ENCODE measurements at places on chromosomes 1 and 21.

DNA sequence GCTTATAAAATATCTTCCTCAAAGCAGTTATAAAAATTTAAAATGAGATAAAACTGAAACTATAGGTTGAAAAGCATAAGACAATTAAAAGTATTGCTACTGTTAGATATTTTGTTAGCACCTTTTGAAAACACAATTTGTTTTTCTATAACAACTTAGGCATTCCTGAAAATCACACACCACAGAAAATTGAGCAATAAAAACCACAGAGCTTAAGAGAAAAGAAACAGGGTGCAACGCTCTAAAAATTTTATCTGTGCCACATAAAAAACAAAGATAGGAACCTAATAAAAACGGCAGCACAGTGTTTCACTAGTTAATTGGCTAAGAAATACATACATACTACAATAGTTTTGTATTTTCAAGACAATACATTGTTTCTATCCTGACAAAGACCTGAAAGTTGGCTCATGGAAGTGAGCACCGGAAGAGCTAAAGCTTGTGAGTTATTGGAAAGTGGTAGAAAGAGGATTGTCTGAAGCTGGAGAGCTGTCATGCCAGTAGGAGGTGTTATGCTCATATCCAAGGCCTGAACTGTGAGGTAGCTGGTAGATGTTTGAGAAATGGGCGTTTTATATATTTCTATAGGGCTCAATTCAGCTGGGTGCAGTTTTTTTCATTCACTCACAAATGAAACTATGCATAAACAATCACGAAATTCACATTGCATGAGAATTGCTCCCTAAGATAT lies 45.8 kb downstream of the RGS7 start:
- no peak for DNase-seq

DNA sequence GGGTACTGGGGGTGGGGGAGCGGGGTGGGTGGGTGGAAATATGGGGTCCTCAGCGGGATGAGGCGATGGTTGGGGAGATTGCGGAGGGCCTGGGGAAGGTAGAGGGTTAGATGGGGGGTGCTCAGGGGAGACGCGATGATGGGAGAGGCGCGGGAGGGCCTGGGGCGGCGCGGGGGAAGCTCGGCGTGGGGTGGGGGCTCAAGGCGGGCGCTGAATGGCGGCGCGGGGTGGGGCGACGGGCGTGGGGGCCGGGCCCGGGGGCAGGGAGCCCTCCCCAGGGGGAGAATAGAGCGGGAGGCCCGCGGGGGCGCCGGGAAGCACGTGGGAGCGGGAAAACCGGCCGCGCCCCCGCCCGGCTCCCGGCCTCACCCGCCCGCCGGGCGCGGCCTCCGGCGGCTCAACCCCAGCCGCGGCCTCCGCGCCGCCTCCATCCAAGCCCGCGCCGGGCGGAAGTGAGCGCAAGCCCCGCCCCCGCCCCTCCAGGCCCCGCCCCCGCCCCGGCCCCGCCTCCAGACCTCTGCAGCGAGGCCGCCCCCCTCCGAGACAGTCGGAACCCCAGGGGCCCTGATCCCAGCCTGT lies at the start of gene FAAP20:
TSS of gene FAAP20 (minus strand) at position 454 of the 579 bp plus-strand sequence. CDS start at position 431, 23 bp downstream.
- DNase-seq: no peak

GRCh38 chr1:14739082-14739832 lies 140.8 kb downstream of the KAZN start:
- DNase-seq: no peak

GRCh38 chr1:225396357-225396756 lies 31.5 kb downstream of the LBR start:
- no peak for DNase-seq

GRCh38 chr1:114641377-114641776 lies 28.5 kb downstream of the DENND2C start:
- no peak for DNase-seq

- no peak for DNase-seq
These were observed 552 bp downstream of the GPATCH4 start for GRCh38 chr1:156600733-156601121.

DNA sequence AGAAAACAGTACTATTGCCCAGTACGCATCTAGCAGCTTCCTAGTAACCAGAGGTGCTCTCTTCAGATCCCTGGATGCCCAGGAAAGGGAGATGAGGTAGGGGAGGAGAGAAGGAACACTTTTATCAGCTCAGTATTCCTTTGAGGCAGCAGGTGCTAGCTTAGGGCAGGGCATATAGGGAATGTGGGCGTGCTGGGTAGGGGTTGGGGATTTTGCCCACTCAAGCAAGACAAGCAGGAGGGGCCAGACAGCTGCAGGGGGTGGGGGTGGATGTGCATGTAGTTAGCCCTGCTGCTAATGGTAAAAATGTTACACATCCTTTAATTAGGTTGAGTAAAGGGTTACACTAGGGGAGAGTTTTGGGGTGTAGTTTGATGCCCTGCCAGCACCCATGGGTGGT lies 18.1 kb upstream of the AVPR1B start:
- no peak for DNase-seq

DNA sequence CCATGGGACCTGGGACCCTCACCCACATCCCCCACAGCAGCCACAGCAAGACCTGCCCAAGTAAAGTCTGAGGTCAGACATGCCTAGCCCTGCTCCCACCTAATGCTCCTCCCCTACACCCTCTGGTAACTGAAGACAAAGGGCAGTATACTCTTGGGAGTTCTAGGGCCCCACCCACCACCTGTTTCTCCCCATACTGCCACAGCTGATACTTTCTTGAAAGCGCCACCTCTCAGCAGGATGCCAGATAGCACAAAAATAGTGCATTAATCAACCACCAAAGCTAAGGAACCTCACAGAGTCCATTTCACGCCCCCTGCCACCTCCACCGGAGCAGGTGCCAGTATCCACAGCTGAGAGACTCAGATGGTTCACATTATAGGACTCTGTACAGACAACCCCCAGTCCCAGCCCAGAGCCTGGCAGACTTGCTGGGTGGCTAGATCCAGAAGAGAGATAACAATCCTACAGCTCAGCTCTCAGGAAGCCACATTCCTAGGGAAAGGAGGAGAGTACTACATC lies 238.1 kb downstream of the LRRC40 start:
- no peak for DNase-seq

DNA sequence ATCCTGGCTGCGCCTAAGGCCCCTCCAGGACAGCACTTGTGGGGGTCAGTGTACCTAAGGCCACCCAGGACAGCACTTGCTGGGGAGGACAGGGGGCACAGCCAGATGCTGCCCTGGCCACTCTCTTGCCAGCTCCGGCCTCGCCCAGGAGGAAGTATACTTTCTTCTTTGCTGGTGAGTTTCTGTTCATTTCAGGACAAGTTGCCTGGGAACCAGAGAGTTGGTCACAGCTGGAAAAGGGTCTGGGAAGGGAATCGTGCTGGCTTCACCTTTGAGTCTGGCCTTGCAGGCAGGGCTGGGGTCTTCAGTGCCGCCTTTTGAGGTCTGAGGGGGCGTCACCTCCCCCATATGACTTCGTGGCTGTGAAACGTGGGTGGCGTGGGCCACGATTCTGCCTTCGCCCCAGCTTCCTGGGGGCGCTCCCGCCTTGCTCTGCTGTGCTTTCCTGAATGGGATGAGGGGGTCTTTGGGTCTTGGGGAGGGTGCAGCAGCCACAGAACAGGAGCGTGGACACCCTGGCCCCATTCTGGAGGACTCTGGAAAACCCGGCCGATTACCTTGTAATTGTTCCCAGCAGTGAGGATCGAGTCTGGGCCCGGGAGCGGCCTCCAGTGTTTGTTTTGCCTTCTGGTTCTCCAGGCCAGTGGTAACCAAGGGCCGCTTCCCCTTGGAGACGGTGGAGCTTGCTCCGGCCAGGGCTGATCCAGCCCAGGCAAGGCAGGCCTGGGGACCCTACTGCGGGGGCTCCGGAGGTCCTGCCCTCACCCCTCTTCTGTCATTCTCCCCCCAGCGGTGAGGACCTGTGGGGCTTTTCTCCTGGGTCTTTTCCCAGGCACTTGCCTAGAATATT lies 45.9 kb downstream of the SPSB1 start:
- DNase-seq: peak; percentile 53

- DNase-seq: no peak
These were observed 44.6 kb downstream of the SUSD4 start for GRCh38 chr1:223319398-223319797.

GRCh38 chr21:27741736-27742135 lies 774.8 kb upstream of the ADAMTS5 start:
- no peak for DNase-seq

GRCh38 chr1:153548722-153549688 lies at the start of gene S100A3:
Gene S100A3, minus strand, starts transcription at chr1:153549258. Its CDS starts 773 bp downstream, at chr1:153548485.
- peak; percentile 82 for DNase-seq

DNA sequence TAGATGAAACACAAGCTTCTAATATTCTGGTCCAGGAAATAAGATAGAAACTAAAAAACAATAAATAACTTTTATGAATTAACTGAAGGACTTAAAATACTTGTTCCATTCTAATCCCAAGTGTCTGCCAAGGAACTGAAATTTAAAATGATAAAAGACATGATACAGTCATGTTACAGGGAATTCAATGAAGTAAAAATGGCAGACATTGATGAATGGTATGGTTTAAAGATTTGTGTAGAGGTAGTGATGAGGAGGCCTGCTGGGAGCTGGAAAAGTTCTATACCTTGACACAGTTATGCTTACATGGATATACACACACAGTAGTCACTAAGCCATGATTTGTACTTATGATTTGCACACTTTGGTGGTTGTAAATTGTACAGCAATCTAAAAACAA lies 2.1 kb upstream of the UBR4 start:
- DNase-seq: no peak

- DNase-seq: no peak
These were observed 25.2 kb upstream of the GNPAT start for GRCh38 chr1:231215681-231216385.

DNA sequence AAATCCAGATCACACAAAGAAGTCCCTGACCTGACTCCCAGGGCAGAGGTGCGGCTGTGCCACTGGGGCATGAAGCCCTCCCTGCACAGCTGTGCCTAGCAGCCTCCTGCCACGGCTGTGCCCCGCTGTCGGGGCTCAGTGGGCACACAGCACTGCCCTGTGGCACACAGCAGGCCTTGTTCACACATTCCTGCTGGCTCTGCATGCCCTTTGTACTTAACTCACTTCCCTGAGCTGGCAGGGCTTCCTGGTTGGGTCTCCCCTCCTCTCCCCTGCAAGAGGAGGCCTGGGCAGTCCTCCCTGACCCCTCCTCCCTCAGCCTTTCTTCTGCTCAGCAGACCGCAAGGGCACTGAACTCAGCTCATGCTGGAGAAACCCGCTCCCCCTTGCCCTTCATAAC lies 14.8 kb downstream of the LHX4 start:
- no peak for DNase-seq

DNA sequence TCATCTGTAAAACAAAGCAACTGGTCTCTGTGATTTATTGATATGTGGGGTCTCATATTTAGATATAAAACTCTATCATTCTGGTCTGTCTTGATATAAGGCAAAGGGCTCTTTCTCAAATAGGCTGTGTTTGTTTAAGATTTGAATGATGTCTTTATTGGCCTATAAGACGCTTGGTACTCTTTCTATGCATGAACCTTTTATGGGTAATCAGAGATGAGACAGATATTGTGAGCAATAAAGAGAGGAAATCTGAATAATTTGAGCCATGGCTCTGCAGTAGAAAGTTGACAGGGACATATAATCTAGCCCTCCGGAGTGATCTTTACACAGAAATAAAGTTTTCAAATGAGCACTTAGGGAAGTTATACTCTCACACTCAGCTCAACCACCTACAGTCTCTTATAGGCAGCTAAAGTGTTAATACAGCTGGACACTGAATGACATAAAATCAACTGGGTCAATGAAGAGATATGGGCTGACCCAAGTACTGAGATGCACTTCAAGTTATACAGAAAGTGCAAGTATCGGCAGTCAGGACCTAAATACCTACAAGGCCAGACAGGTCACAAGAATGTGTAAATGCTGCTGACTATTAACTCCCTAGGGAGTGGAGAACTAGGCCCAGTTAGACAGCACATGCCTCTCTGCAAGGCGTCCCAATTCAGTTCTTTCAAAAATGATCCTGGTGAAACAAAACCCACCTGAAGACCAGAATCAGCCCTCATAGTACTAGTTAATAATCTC lies 111.0 kb downstream of the PTPN14 start:
- no peak for DNase-seq

DNA sequence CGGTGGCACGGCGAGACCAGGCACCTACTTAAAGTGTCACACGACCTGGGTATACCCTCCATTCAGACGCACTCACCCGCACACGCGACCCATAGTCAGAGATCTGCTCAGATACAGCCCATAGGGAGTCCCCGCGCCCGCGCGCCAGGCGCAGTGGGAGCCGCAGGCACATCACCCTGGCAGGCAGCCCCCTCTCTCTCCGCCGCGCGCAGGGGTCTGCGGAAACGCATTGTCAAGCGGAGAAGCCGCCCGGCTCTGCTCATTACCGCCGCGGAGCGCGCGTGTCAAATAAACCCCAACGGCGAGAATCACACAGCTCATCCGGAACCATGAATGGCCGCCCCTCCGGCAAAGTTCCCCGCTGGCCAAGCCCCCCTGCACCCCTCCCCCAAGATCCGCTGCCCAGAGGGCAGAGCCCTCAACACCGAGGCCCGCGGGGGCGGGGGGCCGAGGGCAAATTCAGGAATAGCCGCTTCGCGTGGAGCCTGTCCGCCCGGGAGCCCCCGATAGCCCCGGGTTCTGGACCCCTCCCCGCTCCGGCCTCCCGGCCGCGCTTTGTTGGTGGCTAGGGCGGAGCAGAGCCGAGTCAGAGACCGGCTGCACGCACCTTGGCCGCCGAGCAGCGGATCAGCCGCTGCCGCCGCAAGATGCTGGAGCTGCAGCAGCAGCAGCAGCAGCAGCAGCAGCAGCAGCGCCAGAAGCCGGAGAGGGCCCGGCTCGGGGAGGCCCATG lies 522 bp downstream of the LRP8 start:
- no peak for DNase-seq

GRCh38 chr1:77704736-77705135 lies 22.3 kb upstream of the ZZZ3 start:
- DNase-seq: no peak

DNA sequence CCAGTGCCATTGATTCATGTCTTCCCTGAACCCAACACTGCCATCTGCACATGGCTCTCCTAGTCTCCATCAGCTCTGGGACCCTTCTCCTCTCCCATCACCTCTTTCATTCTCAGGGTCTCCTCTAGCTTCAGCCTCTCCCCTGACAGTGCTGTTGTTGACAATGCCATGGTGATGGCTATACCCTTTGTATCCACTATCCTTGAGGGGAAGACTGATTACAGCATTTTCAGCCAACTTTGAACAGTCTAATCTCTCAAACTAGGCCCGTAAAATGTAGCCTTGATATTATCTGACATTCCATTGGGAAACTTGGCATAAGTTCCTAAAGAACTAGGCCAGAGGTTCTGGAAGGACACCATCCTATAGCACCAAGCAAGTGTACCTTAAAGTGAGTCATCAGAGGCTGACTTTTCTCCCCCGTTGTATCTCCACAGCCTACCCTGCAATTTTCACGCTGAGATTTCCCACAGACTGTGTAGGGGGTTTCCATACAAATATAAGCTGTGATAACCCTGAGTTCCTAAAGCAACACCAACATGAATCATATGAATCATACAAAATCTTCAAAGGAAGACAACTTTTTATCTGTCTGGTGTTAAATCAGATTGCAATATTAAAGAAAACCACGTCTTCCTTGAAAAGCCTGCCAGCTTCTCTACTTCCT lies 5.8 kb downstream of the HAO2 start:
- no peak for DNase-seq
